ENCODE measurements at places on chromosomes 5 and 9.

DNA sequence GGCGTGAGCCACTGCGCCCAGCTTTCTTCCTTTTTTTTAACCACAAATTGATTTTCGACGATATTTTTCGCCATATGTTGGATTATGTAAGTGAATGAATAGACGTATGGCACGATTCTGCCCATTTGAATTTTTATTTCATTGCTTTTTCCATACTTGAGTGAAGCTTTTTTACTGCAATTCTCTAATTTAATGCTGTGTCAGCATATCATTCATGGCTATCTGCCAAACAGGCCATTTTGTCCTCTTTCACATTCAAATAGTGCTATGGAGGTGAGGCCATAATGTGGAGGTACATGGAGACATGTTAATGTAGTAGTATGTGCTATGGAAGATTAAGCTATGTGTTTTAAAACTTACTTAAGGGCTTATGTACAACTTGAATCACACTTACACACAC is 152.1 kb upstream of the TUSC1 start:
- no peak for DNase-seq

DNA sequence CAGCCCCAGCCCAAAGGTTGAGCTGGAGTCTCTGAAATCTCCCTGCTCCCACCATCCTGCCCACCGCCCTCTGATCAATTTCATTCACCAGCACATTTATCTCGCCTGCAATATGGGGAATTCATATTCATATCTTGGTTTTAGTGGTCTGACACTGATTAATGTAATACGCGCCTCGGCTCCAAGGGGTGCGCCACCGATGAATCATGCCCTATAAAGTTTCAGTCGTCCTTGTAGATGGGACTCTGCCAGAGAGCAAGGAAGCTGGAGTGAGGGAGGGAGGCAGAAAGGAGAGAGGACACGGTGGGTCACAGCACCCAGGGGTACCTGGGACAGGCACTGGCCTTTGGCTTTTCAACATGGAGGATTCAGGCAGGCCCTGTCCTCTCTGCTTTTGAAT is 8.9 kb downstream of the IRX1 start:
- no peak for DNase-seq

GRCh38 chr5:82129723-82130285 is 148.3 kb downstream of the RPS23 start:
- no peak for DNase-seq

DNA sequence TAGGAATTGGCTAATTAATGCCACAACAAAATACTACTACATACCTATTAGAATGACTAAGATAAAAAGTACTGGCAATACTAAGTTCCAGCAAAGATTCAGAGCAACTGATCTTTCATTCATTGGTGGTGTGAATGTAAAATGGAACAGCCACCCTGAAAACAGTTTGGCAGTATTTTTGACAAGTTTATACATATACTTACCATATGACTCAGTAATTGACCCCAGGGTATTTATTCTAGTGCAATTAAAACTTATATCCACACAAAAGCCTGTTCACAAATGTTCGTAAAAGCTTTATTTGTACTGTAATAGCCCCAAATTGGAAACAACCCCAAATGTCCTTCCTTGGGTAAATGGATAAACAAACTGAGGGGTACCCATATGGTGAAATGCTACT is 270.8 kb upstream of the ACTBL2 start:
- no peak for DNase-seq

- no peak for DNase-seq
These were observed 232.4 kb downstream of the SAXO1 start for GRCh38 chr9:18800579-18800978.

DNA sequence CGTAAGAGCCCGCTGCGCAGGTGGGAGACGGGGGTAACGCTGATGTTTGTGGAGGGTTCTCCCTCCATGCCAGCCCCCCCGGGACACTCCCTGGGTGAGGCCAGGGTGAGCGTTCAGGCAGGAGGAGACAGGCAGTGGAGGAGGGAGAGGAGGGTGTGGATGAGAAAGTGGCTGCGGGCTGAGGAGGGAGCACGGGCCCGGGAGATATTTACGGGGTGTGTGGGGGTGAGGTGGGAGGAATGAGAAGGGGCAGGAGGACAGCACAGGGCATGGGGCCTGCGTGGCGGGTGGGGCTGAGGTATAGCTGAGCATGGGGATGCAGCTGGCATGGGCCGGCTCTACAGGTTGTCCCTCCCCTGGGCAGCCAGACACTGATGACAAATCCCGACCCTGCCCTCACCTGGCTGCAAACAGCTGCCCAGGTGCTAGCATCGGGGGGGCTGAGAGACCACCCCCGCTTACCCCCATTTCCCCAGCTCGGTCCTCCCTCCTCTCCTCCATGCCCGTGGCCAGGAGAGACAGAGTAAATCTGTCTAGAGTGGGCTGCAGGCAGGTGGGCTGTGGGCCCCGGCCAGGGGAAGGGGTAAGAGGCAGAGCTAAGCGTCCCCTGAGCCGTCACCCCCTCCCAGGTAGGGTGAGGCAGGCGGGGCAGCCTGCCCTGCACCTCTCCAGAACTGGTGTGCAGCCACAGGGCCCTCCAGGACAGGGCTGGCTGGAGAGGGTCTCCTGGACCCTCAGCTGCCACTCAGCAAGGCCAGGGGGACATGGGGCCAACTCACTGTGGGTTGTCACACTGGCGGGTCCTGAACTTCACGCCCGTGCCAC is 79.2 kb downstream of the ZNF354C start:
- no peak for DNase-seq

- DNase-seq = no peak
These were observed 66.1 kb downstream of the RPS23 start for GRCh38 chr5:82211855-82212572.

DNA sequence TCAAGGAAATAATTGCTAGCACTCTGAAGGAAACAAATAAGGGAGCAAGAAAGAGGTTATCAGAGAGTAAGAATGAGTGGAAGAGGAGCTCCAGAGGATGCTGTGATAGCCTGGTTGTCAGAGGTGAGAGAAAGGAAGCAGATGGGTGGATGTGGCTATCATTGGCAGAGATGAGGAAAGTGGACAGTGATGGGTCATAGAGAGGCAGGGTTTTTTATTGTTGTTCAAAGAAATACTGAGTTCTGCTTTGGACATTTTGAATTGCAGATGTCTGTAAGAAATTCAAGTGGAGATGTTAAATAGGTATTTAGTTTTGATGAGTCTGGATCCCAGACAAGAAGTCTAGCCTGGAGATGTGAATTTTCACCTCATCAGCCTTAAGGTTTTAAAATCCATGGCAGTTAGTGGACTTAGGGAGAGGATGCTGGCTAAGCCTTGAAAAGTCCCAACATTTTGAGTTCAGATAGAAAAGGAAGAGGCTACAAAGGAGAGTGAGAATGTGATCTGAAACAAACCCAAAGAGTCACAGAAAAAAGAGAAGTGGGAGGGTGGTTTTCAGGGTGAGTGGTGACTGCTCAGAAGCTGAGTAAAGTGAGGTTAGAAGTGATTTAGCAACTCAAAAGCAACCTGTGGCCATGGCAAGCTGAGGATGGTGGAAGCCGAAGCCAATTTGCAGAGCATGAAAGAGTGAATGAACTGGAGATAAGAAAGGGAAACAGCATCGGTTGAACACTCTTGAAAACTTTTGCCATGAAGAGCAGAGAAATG is 50.4 kb downstream of the PPIC start:
- no peak for DNase-seq

GRCh38 chr5:32264957-32265572 is 47.7 kb downstream of the MTMR12 start:
- no peak for DNase-seq

- no peak for DNase-seq
These were observed 86.9 kb upstream of the SH3PXD2B start for GRCh38 chr5:172541099-172541772.

DNA sequence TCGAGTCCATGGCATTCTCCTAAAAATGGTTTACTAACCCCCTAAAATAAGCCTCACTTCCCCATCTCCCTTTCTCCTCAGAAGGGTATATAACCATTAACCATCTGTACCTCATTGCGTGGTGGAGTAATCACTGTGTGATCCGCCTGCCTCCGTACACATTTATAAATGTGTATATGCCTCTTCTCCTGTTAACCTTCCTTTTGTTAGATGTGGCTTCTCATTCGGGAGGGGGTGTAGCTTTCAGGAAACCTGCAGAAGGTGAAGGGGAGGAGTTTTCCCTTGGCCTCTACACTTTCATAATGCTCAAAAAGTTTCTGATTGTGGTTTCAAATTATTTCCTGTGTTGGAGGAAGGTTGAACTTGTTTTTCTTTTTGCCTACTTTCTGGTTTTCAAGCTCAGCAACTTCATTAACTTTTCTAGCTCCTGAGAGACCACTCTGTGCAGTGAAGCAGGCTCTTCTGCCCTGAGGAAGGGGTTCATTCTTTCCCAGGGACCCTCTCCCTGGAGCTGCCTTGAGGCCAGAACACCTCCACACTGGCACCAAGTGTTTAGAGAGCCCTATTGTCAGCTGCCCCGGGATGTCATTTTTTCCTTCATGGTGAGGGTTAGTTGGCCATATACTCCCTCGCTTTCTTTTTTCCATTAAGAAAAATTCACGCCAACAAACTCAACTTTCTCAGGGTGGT is 46.9 kb downstream of the RASGRF2 start:
- DNase-seq = no peak

DNA sequence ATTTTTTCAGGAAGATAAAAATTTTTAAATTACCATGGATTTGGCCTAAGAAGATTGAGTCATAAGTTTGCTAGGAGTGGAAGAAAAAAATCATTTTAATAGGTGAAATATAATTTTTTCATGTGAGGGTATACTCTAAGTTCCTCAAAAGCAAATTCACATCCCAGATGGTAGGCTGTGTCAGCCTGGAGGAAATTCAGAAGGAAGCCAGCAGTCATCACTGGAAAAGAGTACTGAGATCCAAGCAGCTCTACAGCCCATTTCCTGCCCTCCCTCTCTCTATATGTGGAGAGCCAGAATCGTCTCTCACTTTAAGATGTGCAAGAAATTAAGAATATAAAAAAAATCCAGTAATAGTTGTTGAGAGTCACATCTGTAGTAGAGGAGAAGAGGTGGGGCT is 126.5 kb upstream of the CDH18 start:
- no peak for DNase-seq

DNA sequence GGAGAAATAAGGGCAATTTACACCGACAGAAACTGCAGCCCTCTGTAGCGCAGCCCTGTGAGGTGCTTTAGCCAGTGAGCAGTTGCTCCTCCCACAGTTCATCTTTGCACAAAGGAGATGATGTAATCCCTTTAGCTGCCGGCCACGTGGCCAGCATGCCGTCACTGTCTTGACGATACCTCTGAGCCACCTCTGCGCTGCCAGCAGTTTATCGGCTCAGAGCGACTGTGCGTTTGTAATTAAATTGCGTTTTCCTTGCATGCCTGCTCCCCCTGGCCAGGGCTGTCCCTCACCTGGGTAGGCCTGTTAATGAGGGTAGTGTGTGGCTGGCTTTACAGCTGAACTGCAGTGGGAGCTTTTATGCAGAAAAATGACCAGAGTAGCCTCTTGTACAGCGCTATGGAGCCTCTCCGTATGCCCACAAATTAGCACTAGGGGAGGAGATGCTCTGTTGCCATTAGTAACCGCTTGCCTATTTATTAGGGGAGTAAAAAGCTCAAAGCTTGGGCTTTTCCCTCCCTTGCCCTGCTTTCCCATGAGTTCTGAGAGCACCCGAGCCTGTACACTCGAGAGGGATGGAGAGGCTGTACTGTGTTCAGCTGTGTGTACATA is 107.0 kb downstream of the TRIO start:
- no peak for DNase-seq

DNA sequence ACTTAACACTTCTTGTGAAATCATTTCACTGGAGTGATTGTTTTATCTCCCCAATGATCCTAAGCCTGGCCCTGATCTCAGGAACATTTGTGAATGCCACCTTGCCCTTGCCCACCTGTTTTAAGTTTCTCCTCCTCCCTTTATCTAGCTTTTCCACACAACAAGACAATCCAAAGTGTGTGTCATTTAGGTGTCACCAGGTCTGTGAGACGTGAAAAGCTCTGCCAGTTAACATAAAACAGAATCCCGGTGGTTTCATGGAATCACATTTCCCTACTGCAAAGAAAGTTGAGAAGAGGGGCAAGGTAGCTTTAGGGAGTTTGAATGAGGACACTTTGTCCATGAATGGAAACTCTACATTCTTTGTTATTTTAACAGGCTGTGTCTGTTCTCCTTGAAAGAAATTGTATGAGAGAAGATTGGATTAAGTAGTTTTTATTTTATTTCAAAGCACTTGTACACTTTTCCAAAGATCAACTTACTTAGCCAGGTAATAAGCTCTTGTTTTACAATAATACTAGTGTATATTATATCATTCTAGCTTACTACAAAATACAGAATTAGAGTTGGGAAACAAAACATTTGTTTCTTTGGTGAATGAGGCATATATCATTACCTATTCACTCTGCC is 239.0 kb downstream of the ISL1 start:
- DNase-seq = no peak

- DNase-seq = no peak
These were observed 150.8 kb upstream of the PPP1R26 start for GRCh38 chr9:135328485-135329417.

- no peak for DNase-seq
These were observed 52.0 kb upstream of the KCNIP1 start for GRCh38 chr5:170451747-170452365.

- DNase-seq = no peak
These were observed 70.8 kb downstream of the PLAC8L1 start for GRCh38 chr5:146034605-146035004.

DNA sequence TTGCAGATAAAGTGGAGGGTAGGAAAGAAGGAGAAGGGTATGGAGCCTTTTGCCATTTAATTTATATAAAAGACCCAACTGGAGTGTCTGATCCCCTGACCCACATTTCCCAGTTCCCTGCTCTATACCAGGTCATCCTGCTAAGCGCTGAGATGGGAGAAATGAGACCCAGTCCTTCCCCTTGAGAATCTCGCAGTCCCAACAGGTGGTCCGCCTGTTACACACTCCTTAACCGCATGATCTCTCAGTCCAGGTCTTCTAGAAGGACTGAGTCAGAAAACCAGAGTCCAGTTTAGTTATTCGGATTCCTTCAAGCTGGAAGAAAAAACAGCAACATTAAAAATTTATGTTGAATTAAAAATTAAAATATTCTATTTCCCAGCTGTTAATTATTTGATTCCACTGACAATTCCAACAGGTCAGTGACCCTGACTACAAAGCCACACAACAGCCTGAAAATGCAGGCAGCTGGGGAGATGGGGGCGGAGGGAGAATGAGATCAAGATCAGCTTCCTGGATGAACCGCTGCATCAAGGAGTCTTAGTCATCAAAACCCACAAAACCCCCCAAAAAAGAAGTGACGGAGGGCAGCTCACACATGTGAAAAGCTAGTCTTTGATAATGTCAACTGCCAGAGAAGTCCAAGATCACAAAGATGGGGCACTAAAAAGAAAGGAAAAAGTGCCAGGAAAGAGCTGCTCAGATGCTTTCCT is 44.0 kb downstream of the GGTA1 start:
- no peak for DNase-seq

- DNase-seq = no peak
These were observed 21.3 kb downstream of the SEMA6A start for GRCh38 chr5:116553366-116553765.
